ENCODE measurements at places on chromosomes 6 and 20.

GRCh38 chr6:84862843-84863242 lies 98.4 kb upstream of the TBX18 start:
- no peak for DNase-seq

DNA sequence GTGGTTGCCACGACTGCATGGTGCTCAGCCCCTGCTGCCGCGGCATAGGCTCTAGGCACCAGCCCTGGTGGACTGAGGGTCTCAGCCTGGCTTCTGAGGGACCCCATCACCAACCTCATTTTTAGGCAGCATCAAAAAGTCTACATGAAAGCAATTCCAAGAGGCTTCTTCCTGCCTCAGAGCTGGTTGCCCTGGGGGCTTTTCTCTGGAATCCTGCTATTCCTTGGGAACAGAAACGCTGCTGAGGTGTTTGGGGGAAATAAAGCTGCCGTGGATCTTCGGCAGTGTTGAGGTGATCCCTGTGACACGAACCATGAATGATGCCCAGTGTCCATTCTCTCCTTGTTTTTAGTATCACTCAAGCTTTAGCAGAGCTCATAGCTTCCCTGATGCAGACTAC lies 148.4 kb upstream of the LRFN2 start:
- no peak for DNase-seq

GRCh38 chr6:41941280-41942066 lies at the start of gene CCND3:
Gene CCND3 (minus strand): TSS chr6:41941808. CDS start chr6:41941649, 159 bp downstream.
- peak; percentile 82 for DNase-seq

DNA sequence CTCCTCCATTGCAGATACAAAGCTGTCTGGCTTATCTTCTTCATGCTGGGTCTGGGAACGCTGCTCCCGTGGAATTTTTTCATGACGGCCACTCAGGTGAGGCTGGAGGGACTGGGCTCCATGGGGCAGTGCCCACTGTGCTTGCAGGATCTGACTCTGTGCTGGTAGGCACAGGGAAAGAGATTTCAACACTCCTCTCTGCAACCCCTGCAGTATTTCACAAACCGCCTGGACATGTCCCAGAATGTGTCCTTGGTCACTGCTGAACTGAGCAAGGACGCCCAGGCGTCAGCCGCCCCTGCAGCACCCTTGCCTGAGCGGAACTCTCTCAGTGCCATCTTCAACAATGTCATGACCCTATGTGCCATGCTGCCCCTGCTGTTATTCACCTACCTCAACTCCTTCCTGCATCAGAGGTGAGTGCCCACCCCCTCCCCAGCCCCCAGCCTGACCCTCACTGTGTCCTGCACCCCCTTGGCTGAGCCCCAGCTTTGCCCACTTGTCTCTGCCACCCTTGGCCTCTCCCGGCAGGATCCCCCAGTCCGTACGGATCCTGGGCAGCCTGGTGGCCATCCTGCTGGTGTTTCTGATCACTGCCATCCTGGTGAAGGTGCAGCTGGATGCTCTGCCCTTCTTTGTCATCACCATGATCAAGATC lies 6.1 kb downstream of the SLC29A1 start:
- DNase-seq, result no peak

DNA sequence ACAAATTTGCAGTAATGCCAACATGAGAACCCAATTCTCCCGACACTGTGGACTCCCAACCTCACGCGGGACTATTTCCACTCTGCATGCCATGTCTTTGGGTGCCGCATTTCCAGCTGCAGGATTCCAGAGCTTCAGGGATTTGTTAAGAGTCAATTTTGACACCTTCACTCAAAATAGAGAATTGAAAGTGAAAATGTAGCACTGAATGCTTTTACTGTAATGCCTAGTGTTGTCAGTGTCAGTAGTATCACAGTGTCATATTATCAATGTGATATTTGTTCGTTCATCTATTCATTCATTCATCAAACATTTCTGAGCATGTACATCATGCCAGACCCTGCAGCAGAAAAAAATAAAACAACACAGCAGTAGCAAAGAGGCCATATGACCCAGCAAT lies 13.4 kb upstream of the FAM50B start:
- DNase-seq, result no peak

DNA sequence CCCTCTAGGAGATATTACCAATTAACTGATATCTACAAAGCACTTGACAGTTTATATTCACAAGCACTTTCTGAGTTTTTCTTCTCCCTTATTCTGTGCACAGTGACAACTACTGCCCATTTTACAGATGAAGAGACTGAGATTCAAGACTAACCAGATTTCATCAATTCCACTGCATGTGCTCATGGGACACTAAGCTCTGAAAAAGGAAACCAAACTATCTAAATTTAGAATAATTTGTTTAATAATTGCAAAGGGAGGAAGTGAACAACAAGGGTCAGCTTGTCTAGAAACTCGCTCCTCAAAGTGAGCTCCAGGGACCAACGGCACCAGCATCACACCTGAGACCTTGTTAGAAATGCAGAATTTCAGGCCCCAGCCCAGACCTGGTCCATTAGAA lies 50.8 kb upstream of the MYLIP start:
- DNase-seq, result no peak

DNA sequence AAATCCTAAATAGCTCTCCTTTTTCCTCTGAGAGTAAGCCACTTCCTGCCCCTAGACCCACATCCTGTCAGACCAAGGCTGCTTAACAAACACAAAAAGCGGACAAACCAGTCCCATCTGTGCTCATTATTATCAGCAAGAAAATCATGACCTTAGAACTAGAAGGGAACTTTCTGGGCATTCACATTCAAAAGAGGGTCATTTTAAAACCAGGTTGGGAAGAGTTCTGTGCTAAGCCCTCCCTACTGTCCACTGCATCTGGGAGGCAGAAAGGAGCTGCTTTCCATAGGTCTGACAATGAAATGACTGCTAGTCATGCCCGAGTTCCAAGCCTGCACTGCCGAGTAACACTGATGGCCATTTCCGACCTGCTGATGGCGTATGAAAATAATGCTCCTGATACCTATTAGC lies 15.4 kb downstream of the EZR start:
- DNase-seq, result no peak

GRCh38 chr6:52335576-52335975 lies 26.4 kb upstream of the PAQR8 start:
- DNase-seq, result no peak
